ENCODE measurements at places on chromosomes 2 and 18.

DNA sequence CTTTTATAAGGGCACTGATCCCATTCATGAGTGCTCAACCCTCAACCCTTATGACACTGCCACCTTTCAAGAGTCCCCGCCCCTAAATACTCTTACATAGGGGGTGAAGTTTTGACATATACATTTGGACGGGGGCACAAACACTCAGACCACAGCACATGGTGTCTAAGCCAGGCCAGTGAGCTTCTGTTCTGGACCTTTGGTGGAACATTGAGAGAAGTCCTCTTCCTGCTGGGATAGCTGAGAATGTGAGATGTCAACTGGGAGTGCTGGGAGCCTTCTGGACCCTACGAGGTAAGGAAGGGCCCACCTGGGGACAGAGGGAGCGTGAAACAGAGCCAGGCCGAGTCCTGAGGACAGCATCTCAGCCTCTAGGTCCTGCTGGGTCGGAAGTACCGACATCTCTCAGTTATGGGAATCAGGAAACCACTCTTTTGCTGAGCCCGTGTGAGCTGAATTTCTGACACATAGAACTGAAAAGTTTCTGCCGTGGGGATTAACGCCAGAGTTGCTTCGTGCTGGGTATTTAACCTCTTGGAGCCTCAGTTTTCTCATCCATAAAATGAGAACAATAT lies 114.9 kb downstream of the PDCL3 start:
- DNase-seq: no peak

DNA sequence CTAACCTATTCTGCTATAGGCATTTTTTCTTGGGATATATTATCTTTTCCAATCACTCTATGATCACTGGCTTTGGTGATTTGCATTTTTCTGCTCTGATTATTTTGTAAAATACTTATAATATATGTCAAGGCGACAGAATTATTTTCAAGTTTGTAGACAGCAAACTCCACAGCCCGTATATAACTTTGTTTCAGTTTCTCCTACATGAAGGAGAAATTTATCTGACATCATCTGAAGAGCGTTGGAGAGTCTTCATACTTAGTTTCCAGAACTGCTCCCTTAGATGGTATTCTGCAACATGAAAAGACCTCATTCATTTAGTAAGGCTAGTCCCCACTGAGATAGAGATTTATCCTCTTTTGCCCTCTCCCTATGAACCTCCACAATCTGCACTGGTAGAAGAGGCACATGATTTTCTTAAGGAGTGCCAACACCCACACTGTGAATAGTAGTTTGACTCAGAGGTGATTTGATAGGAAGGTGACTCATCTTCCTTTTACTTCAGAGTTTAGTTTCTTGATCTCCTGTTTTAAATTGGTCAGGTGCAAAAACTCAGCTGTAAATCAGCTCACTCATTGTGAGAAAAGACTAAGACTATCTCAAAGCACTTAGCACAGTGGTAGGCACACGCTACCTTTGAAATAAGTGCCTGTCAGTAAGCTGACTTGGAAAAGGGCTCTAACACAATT lies 1848.6 kb upstream of the CELF4 start:
- no peak for DNase-seq

- no peak for DNase-seq
Observed at GRCh38 chr18:644395-645004, 13.0 kb upstream of the TYMS start.

GRCh38 chr2:239264492-239264837 lies 136.4 kb downstream of the HDAC4 start:
- DNase-seq: no peak

- no peak for DNase-seq
Observed at GRCh38 chr18:10164271-10165071, 250.7 kb downstream of the VAPA start.

GRCh38 chr2:237488901-237489860 lies 2.1 kb downstream of the MLPH start:
- DNase-seq: no peak

All from stimulated activated CD8-positive, alpha-beta memory T cell treated with anti-CD3 and anti-CD28 coated beads, Interleukin-7, amount 100 ng/mL, for 4 hours (primary cell).